ENCODE measurements at places on chromosomes 5 and 9.

GRCh38 chr9:124514125-124514524 lies 6.9 kb upstream of the NR5A1 start:
- H3K27me3 ChIP-seq: peaks cover 10% of the 10 kb centered on the region
- no peak overlapping the region for H3K4me3 ChIP-seq
- no peak overlapping the region for H3K27ac ChIP-seq
- no peaks in the 10 kb centered on the region for H3K36me3 ChIP-seq
- no peak for DNase-seq
- H3K4me1 ChIP-seq: peaks cover 16% of the 10 kb centered on the region

- peaks cover 43% of the 10 kb centered on the region for H3K36me3 ChIP-seq
- no peak overlapping the region for H3K4me3 ChIP-seq
- H3K27ac ChIP-seq: no peak overlapping the region
- no peaks in the 10 kb centered on the region for H3K4me1 ChIP-seq
- no peak for DNase-seq
Observed at GRCh38 chr5:66074901-66075300, 69.2 kb upstream of the SREK1 start.

DNA sequence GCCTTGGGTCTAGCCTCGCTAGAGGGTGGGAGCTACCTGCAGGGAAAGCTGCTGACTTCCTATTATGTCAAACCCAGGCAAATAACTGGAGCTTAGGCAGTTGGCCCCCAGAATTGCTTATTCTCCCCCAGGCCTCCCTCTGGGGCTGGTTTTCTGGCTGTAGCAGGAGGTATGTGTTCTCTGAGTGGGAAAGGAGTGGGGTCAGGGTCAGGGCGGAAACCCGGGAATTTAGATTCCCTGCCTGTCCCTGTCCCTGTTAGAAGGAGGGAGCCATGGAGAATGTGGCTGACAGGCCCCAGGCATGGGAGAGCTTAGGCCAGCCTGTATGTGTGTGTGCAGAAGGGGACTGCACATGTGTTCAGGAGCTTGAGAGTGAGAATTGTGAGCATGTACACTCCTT lies 13.6 kb upstream of the CXXC5 start:
- DNase-seq: no peak
- no peaks in the 10 kb centered on the region for H3K36me3 ChIP-seq
- no peak overlapping the region for H3K4me3 ChIP-seq

DNA sequence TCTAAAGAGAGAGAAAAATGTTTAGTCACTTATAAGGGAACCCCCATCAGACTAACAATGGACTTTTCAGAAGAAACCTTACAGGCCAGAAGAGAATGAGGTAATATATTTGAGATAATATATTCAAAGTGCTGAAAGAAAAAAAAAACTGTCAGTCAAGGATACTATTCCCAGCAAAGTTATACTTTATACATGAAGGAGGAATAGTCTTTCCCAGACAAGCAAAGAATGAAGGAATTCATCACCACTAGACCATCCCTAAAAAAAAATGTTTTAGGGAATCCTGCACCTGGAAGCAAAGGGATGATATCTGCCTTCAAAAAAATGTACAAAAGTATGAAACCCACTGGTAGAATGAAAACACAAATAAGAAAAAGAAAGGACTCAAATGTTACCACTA lies 37.5 kb upstream of the SH3TC2 start:
- no peaks in the 10 kb centered on the region for H3K36me3 ChIP-seq
- no peaks in the 10 kb centered on the region for H3K4me1 ChIP-seq
- H3K27me3 ChIP-seq: no peaks in the 10 kb centered on the region
- no peak for DNase-seq
- H3K27ac ChIP-seq: no peak overlapping the region

- H3K4me3 ChIP-seq: no peak overlapping the region
- peaks cover 6% of the 10 kb centered on the region for H3K4me1 ChIP-seq
- no peak for DNase-seq
- H3K27ac ChIP-seq: no peak overlapping the region
- no peaks in the 10 kb centered on the region for H3K36me3 ChIP-seq
- H3K27me3 ChIP-seq: no peaks in the 10 kb centered on the region
Observed at GRCh38 chr9:22112870-22113821, 104.0 kb upstream of the CDKN2B start.

DNA sequence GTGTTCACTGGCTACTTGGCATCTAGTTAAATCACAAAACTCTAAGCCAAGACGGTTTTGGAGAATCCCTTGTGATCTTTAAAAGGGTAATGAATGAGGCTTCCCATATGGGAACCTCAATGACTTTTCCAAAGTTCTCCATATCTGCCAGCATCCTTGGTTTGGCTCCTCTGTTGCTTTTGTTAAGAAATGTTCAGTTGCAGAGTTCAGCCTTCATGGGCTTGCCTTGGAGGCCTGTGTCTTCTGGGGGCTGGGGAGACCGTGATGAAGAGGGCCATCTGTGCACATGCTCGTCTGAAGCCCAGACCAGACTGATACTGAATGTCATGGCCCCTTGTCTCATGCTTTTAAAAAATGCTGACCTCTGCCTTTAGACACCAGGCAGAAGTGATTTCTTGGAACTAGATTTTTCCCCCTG lies 84.3 kb downstream of the RAI14 start:
- peaks cover 33% of the 10 kb centered on the region for H3K4me1 ChIP-seq
- peak; percentile 56 for DNase-seq
- no peak overlapping the region for H3K27ac ChIP-seq
- no peaks in the 10 kb centered on the region for H3K27me3 ChIP-seq
- H3K4me3 ChIP-seq: no peak overlapping the region
- no peaks in the 10 kb centered on the region for H3K36me3 ChIP-seq

- DNase-seq: no peak
- H3K27ac ChIP-seq: no peak overlapping the region
- H3K36me3 ChIP-seq: no peaks in the 10 kb centered on the region
- H3K4me3 ChIP-seq: no peak overlapping the region
Observed at GRCh38 chr5:178111925-178112324, 1.4 kb upstream of the N4BP3 start.

DNA sequence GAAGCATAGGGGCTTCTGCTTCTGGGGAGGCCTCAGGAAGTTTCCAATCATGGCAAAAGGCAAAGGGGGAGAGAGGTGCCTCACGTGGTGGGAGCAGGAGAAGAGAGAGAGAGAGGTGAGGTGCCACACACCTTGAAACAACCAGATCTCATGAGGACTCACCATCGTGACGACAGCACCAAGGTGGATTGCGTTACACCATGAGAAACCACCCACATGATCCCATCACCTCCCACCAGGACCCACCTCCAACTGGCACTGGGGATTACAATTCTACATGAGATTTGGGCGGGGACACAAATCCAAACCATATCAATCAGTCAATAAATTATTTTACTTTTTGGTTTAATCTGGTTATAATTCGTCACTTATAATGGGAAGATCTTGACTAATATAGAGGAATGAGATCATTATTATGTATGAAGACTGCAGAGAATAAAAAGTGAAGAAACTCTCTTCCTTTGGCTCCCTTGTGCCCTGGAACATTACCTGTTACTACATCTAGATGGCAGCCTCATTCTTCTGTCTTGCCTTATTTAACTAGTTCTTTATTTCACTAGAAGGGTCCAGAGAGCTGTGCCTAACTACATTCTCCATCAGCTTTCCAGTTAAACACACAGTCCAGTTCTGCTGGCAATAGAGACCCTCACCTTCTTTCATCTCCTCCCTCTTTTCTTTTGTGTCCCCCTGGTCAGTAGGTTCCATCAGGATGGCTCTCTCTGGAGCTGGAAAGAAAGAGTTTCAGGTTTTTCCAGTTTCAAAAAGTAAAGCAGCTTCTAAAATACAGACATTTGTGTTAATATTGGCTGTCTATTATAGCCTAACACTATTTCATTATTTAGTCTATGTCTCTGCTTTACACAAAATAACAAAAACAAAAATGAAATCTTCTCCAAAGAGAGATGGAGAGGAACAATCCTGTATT lies 21.7 kb upstream of the SPINK7 start:
- H3K27me3 ChIP-seq: no peaks in the 10 kb centered on the region
- H3K27ac ChIP-seq: no peak overlapping the region
- H3K4me1 ChIP-seq: no peaks in the 10 kb centered on the region
- H3K4me3 ChIP-seq: no peak overlapping the region
- H3K36me3 ChIP-seq: no peaks in the 10 kb centered on the region
- no peak for DNase-seq

DNA sequence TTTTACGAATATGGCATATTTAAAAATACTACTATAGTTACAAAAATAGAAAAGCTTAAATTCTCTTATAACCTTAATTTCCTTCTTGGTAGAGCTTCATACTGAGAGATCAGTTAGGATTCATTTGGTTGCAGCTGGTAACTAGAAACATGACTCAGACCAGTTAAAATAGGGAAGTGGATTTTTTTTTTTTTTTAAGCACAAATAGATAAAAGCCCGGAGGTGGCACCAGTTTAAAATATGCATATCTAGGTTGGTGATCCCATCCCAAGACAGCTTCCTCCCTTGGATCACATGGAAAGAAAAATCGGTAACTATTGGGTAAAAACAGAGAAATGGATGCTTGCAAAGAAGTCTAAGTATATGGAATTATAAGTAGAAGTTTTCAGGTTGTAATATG lies 1634.3 kb downstream of the MAT2B start:
- no peaks in the 10 kb centered on the region for H3K36me3 ChIP-seq
- H3K4me1 ChIP-seq: no peaks in the 10 kb centered on the region
- no peak overlapping the region for H3K27ac ChIP-seq
- no peak overlapping the region for H3K4me3 ChIP-seq
- DNase-seq: no peak
- H3K27me3 ChIP-seq: no peaks in the 10 kb centered on the region

GRCh38 chr9:9603345-9603744 lies 1009.5 kb downstream of the PTPRD start:
- H3K4me1 ChIP-seq: no peaks in the 10 kb centered on the region
- no peak overlapping the region for H3K27ac ChIP-seq
- H3K27me3 ChIP-seq: no peaks in the 10 kb centered on the region
- no peaks in the 10 kb centered on the region for H3K36me3 ChIP-seq
- DNase-seq: no peak

DNA sequence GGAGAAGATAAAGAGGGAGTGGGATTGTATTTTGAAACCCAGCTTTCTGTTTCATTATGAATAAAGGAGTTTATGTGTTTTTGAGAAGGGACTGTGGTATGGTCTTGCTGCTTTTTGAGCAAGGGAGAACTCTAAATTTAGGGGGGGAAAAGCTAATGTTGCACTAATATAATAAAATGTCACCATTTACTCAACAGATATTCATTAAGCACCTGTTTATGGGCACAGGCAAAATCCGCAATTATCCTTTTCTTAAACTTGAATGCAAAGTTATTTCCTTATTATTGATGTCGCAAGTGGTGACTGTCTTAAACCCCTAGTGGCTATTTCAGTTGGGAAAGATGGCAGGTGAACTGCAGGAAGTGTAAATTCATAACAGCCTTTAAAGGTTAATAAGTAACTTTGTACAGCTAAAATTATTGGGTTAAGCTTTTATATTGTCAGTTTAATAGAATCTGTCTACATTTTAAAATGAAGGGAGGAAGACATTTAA lies 1.5 kb downstream of the CDC42SE2 start:
- H3K27ac ChIP-seq: no peak overlapping the region
- peaks cover 49% of the 10 kb centered on the region for H3K4me1 ChIP-seq
- H3K36me3 ChIP-seq: no peaks in the 10 kb centered on the region
- peak overlapping the region; percentile 98 for H3K4me3 ChIP-seq
- no peaks in the 10 kb centered on the region for H3K27me3 ChIP-seq

GRCh38 chr5:151602806-151603205 lies 11.7 kb upstream of the FAT2 start:
- DNase-seq: no peak
- H3K4me3 ChIP-seq: no peak overlapping the region
- no peaks in the 10 kb centered on the region for H3K36me3 ChIP-seq
- no peaks in the 10 kb centered on the region for H3K27me3 ChIP-seq
- no peaks in the 10 kb centered on the region for H3K4me1 ChIP-seq
- H3K27ac ChIP-seq: no peak overlapping the region

GRCh38 chr9:69097064-69097463 lies 61.5 kb downstream of the FXN start:
- H3K4me1 ChIP-seq: peaks cover 5% of the 10 kb centered on the region
- H3K27me3 ChIP-seq: no peaks in the 10 kb centered on the region
- H3K4me3 ChIP-seq: no peak overlapping the region
- DNase-seq: no peak
- H3K27ac ChIP-seq: no peak overlapping the region

DNA sequence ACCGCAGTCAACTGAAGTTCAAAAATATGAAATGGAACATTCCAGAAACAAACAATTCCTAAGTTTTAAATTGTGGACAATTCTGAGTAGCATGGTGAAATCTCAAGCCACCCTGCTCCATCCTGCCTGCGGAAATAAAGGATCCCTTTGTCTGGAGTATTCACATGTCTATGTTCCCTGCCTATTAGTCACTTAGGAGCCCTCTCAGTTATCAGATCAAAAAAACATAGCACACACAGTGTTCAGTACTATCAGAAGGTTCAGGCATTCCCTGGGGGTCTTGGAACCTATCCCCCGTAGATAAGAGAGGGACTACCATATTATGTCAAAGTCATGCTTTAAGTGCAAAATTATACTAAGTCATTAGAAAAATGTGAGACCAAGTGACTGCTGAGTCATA lies 300.8 kb downstream of the SEMA5A start:
- H3K27ac ChIP-seq: no peak overlapping the region
- no peaks in the 10 kb centered on the region for H3K36me3 ChIP-seq
- no peak overlapping the region for H3K4me3 ChIP-seq
- no peaks in the 10 kb centered on the region for H3K4me1 ChIP-seq

GRCh38 chr5:160274483-160274931 lies 37.9 kb downstream of the CCNJL start:
- no peak overlapping the region for H3K27ac ChIP-seq
- H3K27me3 ChIP-seq: no peaks in the 10 kb centered on the region
- DNase-seq: no peak
- H3K4me3 ChIP-seq: no peak overlapping the region
- H3K36me3 ChIP-seq: peaks cover 14% of the 10 kb centered on the region
- peaks cover 29% of the 10 kb centered on the region for H3K4me1 ChIP-seq

DNA sequence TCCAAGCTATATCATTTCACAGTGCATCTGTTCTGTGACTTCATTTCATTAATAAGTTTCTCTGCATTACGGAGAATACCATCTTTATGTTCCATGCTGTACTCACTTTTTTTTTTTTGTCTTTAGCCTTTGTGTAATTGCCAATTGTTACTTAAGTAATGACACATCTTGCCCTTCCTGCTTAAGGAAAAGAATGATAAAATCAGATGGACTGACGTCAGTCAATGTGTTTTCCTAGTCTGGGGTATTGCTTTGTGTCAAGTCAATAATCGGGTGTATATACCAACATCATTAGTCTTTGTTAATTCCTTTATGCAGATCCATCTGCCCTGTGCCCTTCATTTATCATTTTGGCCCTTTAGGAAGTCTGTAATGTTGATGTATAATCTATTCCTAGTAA lies 133.5 kb downstream of the CD180 start:
- H3K4me1 ChIP-seq: peaks cover 95% of the 10 kb centered on the region
- DNase-seq: no peak
- peak overlapping the region; percentile 64 for H3K27ac ChIP-seq
- no peaks in the 10 kb centered on the region for H3K27me3 ChIP-seq
- no peak overlapping the region for H3K4me3 ChIP-seq
- no peaks in the 10 kb centered on the region for H3K36me3 ChIP-seq

DNA sequence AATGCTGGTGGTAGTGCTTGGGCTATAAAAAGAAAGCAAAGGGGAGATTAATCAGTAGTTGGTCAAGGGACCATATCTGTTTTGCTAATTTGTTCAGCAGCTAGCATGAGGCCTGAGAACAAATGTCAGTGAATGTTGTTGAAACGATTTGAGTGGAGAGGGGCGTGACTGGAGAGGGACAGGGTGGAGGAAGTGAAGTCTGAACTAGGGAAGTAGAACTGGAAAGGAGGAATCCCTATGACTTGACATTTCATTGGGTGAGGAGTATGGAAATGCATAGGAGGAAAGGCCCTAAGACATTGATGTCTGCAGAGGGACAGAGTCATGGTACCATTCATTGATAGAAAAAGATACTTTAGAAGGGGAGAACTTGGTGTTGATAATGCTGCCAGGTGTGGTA lies 19.7 kb downstream of the TLE4 start:
- no peaks in the 10 kb centered on the region for H3K36me3 ChIP-seq
- no peak overlapping the region for H3K4me3 ChIP-seq
- DNase-seq: no peak
